ENCODE measurements at places on chromosomes 2 and 18. TPM values are rescaled to one million over a fixed set of nuclear protein-coding genes. Genes with fewer than 3 reads are reported as not detected.

DNA sequence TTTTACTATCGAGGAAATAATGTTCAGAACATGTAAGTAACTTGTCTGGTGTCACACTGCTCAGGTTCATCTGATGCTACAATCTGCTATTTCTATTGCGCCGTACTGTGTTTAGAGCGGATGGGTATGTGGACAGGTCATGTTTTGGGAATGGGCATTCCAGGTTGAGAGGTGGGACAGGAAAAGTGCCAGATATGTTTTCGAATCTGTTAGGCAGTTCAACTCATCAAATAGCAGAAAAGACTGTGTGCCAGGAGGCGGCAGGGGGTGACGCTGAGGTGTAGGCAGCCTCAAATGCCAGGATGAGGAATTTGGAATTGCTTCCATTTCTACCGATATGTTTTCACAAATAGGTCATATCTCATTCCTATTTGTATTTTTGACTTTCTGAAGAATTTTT, 123.8 kb downstream of the HRH4 start:
- DNase-seq = no peak
- H3K27ac ChIP-seq = no peak overlapping the region
- H3K36me3 ChIP-seq = no peaks in the 10 kb centered on the region
- H3K4me1 ChIP-seq = peaks cover 9% of the 10 kb centered on the region
- no peak overlapping the region for H3K4me3 ChIP-seq

OXER1 gene
- 1.6 TPM for polyA plus RNA-seq

- no peaks in the 10 kb centered on the region for H3K36me3 ChIP-seq
- no peaks in the 10 kb centered on the region for H3K4me1 ChIP-seq
- no peak for DNase-seq
These were observed 18.6 kb downstream of the NGEF start for GRCh38 chr2:232994446-232994845.

DNA sequence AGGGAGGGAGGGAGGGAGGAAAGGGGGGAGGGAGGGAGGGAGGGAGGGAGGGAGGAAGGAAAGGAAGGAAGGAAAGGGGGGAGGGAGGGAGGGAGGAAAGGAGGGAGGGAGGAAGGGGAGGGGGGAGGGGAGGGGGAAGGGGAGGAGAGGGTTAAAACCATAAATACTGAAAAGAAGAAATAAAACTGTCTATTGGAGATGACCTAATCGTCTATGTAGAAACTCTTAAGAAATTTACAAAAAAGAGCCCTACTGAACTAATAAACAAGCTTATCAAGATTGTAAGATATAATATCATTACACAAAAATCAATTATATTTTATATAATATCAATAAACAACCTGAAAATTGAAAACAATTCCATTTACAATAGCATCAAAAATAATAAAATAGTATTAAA, 32.3 kb upstream of the CTDP1 start:
- no peak overlapping the region for H3K4me3 ChIP-seq
- DNase-seq = no peak
- H3K27me3 ChIP-seq = no peaks in the 10 kb centered on the region
- no peaks in the 10 kb centered on the region for H3K36me3 ChIP-seq
- peaks cover 12% of the 10 kb centered on the region for H3K4me1 ChIP-seq

- no peaks in the 10 kb centered on the region for H3K4me1 ChIP-seq
- peak; percentile 54 for DNase-seq
- H3K27ac ChIP-seq = peak overlapping the region; percentile 4
- H3K4me3 ChIP-seq = no peak overlapping the region
- no peaks in the 10 kb centered on the region for H3K36me3 ChIP-seq
- no peaks in the 10 kb centered on the region for H3K27me3 ChIP-seq
These were observed 17.1 kb upstream of the ANKRD62 start for GRCh38 chr18:12076424-12077140.

ANKRD30B gene
- polyA plus RNA-seq = not detected

GRCh38 chr2:163601377-163601776, 134.4 kb downstream of the FIGN start:
- H3K36me3 ChIP-seq = no peaks in the 10 kb centered on the region
- H3K27me3 ChIP-seq = no peaks in the 10 kb centered on the region
- H3K4me1 ChIP-seq = no peaks in the 10 kb centered on the region
- no peak overlapping the region for H3K27ac ChIP-seq
- H3K4me3 ChIP-seq = no peak overlapping the region
- DNase-seq = peak; percentile 10

Data from lung (tissue), 17 donors.